Colonic mucosa (tissue), 4 donors: ENCODE measurements at places on chromosomes 4 and X.

DNA sequence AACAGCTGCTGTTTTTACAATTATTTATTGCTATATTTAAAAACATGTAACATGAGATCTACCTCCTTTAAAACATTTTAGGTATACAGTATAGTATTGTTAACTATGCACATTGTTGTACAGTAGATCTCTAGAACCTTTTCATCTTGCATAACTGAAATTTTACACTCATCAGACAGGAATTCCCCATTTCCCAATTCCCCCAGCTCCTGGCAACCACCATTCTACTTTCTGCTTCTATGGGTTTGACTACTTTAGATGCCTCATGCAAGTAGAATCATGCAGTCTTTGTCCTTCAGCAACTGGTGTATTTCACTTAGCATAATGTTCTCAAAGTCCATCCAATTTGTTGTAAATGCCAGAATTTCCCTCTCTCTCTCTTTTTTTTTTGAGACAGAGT, 9.7 kb upstream of the LSM6 start:
- no peak for DNase-seq

DNA sequence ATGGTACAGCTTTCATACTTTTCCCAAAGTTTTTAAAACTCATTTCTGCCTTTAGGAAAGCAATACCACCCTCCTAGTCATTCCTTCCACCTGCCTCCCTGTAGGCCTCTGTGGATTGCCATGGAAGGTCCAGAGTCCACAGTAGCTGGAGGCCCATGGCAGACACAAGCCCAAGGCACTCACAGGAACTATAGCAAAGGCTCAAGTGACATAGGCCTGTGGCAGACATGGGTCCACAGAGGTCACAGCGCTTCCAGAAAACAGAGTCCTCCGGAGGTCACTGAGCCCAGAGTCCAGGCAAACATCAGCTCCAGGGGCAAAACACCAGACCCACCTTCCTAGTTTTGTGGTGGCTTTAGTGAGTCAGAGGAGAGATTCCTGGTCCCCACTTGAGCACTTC, 147.6 kb upstream of the ATP6AP2 start:
- DNase-seq = no peak

DNA sequence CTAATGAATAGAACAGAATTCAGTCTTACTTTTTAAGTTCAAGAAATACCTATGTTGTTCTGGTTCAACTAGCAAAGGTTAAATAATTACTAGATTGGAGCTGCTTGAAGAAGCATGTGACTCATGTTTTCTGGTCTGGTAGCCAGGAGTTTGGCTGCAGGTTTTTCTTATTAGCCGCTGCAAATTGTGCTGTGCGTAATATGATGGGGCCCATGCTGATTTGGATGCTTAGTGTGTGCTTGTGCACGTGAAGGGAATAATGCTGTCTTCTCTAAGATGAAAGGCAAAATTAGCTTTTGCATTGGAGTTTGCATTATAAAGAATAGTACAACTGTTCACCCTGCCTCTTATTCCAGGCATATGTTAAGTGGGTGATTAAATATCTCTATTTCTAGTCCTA, 219.6 kb downstream of the SNCA start:
- DNase-seq = no peak

DNA sequence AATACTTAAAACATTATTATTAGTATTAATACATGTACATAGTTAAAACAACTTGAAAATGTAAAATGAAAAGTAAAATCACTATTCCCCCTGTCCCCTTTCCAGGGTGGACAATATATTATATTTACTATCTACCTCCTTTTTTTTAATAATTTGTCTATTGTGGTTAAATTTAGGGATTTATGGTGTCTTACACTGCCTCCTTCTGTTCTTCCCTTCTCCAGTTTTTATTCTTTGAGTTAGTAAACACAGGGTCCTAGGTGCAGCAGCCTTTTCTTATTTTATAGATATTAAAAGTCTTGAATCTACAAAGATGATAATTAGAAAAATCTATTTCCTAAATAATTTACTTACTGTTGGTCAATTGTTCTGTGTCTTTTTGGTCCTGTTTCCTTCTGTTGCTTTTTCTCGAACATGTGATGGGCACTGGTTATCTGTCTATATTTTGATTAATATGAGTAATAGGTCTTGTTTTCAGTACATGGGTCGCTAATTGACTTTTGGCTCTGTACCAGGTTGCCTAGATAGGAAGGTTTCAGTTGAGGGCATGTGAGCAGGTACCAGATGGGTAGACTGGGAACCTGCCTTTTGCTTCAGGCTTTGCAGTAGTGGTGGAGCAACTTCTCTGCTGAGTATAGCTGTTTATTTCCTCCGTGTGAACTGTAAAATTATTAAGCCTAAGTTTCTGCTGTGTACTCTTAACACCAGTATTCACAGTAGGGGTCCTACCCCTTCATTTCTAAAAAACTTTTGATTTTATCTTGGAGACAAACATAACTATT, 1.1 kb downstream of the NUDT9 start:
- no peak for DNase-seq

DNA sequence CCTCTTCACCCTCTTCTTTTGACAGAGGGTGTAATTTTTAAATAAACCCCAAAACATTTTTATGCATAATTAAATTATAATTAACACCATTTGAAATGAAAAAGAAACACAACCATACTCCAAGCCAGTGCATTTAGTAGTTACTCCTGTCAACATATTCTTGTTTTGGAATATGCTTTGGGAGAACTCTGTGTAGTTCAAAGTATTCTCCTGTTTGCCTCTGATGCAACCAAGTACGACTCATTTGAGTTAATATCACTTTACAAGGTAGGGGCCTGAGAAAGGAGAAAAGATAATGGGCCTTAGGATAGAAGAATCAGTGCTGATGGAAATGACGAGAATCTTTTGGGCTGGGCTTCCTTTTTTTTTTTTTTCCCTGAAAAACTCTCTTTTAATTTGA, 2.7 kb downstream of the PTPN13 start:
- no peak for DNase-seq

GRCh38 chr4:7389719-7390118, 45.0 kb downstream of the PSAPL1 start:
- no peak for DNase-seq

GRCh38 chr4:48553720-48554119, 63.7 kb downstream of the ZAR1 start:
- no peak for DNase-seq

DNA sequence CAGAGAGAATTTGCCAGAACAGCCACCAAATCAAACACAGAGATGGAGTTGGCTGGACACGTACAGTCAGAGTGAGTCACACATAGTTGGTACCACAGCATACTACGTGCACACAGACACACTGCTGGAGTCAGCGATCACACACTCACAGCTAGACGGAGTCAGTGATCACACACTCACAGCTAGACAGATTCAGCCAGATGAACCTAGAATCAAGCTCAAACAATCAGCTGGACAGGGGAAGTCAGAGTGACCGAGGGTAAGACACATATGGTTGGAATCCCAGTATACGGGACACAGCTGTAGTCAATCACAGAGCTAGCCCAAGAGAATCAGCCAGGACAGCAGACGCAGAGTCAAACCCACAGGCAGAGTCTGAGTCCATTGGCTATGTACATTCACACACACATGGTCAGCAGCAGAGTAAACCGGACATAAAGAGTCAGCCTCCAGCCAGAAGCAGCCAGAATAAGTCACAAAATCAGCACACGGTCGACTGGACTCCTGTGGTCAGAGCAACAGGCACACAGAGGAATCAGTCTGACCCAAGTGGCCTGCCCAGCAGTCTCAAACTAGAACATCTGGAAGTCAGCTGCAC, 4.6 kb downstream of the SLC38A5 start:
- DNase-seq = no peak

- no peak for DNase-seq
Observed at GRCh38 chrX:9285342-9285771, 179.5 kb upstream of the TBL1X start.

GRCh38 chr4:1596393-1596792, 87.7 kb downstream of the FAM53A start:
- no peak for DNase-seq

GRCh38 chrX:42075032-42075431, 151.7 kb upstream of the CASK start:
- no peak for DNase-seq

GRCh38 chr4:110364911-110365520, 110.9 kb upstream of the ENPEP start:
- DNase-seq = no peak

DNA sequence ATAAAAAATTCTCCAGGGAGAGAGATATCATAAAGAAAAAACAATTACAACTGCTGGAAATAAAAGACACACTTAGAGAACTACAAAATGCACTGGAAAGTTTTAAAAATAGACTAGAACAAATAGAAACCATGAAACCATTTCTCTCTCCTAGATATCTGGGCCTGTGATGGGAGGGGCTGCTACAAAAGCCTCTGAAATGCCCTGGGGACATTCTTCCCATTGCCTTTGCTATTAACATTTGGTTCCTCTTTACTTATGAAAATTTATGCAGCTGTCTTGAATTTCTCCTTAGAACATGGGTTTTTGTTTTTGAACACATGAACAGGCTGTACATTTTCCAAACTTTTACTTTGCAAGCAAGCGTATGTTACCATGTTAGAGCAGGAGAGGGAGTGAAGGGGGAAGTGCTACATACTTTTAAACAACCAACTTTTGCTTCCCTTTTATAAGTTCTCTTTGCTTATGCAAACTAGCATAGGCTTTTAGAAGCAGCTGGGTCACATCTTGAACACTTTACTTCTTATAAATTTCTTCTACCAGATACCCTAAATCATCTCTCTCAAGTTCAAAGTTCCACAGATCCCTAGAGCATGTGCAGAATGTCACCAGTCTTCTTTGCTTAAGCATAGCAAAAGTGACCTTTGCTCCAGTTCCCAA, 47.9 kb upstream of the PACRGL start:
- DNase-seq = no peak

- DNase-seq = no peak
Observed at GRCh38 chr4:2337131-2337723, 75.3 kb upstream of the MXD4 start.

DNA sequence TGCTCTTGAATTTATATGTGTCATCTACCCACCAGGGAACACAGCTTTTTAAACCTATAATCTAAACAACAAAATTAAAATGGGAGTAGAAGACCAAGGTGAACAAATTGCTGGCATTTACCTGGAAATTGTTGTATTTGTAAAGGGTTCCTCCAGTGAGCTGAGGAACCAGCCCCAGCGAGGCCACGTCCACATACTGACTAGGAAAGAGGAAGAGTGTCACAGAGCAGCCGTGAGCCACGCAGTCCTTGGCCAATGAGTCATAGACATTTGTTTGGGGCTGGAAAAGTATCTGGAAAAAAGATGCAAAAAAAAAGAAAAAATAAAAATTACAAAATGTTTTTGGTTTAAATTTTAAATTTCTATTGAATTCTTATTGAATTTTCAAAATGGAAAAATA, 58.7 kb downstream of the METTL14 start:
- DNase-seq = no peak

DNA sequence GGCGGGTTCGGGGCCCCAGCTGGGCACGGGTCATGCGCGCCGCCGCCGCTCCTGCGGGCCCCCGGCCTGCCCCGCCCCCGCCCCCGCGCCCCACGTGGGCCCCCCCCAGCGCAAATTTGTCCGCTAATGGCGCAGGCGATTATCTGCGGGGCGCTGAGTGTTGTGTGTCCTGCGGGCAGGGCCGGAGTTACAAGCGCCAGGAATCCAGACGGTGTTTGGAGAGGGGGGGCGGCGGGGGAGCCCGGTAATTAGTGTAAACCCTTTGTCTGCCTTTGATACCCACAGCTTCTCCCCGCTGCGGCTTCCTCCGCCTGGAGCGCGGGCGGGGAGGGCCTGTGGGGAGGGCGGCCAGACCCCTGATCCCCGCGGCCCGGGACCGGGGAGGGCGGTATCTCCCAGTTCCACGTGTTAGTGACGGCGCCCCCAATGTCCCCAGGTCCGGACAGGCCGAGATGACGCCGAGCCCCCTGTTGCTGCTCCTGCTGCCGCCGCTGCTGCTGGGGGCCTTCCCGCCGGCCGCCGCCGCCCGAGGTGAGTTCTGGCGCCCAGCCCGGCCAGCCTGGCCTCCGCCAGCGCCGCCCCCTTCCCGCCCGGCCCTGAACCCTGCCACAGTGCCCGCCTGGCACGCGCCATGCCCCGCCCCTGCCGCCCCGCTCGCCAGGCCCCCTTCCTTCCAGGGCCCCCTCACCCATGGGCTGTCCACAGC, 761 bp downstream of the FGFRL1 start:
- peak; percentile 71 for DNase-seq

GRCh38 chrX:66728818-66729271, 90.0 kb upstream of the EDA2R start:
- peak; percentile 62 for DNase-seq

GRCh38 chrX:44039556-44039955, 66.4 kb upstream of the NDP start:
- no peak for DNase-seq

GRCh38 chrX:154515090-154515965, 704 bp downstream of the FAM3A start:
- peak; percentile 64 for DNase-seq

DNA sequence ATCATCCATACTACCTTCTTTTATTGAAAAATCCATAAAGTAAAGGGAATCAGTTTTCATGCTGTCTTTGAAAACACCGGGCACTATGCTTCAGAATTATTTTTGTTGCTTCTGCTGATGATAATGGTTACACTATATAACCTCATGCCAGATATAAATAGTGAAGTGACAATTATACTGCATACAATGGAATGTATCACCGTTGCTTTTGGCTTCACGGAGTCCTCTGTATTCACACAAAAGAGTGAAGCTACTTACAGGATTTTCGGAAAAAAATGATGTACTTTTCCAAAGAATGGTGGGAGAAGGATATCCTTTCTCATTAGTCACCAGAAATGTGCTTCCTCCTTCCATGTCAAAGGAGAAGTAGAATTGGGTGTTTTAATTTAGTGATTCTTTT, 159.1 kb upstream of the PITX2 start:
- DNase-seq = no peak
